NCI-H146 (cell line): ENCODE measurements at places on chromosomes 3 and 15.

- DNase-seq, result no peak
Measured at GRCh38 chr3:189664311-189664710, 33.1 kb downstream of the TP63 start.

DNA sequence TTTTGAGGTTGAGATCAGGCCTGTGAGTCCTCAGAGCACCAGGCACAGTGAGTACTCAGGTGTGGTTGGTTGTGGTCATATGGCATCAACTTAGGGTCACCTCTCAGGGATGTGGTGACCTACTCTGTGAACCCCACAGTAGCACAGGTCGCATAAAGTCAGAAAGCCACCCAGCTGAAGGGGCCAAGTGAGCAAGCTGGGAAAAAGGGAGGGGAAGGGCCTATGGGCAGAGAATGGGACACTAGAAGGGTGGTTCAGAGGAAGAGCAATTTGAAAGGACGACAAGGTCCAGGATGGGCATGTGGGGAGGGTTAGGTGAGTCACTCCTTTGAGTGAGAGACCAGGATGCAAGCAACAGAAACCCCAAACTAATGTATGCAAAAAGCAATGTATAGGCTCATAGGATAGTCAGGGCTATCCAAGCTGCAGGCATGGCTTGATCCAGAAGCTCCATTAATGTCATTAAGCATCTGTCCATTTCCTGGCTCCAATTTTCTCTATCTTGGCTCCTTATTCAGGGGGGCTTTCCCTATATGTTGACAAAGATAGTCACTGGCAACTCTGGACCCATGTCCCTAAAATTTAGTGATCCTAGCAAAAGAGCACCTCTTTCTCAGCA lies 33.5 kb downstream of the HMCES start:
- no peak for DNase-seq

DNA sequence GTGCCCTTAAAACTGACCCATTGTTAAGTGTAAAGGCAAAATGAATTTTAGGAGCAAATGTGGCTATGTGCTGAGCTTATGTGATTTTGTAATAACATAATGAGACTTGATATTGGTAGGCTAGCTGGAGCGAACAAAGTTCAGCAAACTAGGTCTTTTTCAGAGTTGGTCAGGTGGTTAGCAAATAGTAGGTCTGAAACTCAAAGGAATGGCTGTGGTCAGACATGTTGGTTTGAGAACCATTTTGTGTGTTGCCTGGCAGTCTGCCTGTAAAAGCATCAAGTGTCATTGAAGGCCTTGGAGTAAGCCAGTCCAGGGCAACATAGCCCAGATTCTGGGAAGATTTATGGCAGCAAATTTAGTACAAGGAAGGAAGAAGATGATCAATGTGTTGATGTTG lies 16.4 kb downstream of the FBXO22 start:
- no peak for DNase-seq

DNA sequence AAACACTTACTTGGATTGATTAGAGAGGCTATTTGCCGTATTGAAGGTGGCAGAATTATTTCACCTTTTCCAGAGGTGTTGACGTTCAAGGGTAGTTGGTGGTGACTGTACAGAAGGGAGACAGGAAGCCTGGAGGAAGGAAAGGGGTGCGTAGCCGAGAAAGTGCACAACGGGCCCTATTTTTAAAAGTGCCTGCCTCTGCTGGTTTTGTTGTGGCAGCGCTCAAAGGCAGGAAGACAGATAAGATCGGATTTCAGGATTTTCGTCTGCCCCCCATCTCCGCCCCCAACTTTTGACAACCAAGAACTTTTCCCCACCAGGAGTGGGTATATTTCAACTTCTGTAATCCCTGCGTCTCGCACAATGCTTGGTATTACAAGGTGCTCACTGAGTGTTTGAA lies 38.5 kb downstream of the SMAD3 start:
- DNase-seq, result no peak

DNA sequence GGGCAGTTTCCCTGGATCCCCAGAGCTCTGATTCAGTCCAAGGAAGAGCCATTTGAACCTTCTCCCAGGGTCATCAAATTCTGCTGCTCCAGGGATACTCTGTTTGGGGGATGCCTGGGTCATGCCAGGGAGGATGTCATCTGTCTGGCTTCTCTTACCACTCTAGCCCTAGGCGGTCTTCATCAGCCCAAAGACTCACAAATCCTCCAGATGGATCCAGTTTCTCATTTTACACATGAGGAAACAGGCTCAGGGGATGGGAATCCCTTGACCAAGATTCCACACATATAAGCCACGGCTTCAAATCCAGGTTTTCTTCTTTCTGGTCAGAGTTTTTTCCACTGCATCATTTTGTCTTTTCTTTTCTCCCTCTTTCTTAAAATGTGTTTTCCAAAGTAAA lies 36.7 kb downstream of the SLC28A1 start:
- no peak for DNase-seq

GRCh38 chr3:99865321-99865720 lies 47.7 kb downstream of the CMSS1 start:
- no peak for DNase-seq

- no peak for DNase-seq
Measured at GRCh38 chr15:83065431-83065830, 1.6 kb downstream of the BTBD1 start.

GRCh38 chr15:65077981-65078352 lies 1.4 kb downstream of the KBTBD13 start:
- no peak for DNase-seq

DNA sequence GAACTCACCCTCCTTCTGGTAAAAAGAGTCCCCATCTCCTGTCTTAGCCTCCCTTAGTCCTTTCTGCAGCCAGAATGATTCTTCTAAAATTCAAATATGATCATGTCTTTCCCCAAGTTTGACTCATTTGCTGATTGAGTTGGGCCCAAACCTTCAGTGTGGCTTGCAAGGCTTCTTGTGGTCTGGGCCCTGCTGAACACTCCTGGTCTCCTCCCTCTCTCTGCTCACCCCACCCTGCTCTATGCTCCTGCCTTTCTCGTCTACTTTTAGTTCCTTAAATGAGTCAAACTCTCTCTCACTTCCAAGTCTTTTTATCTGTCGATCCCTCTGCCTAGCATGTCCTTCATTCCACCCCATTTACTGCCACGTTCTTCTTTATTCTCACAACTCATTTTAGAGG lies 72.6 kb downstream of the CCR1 start:
- no peak for DNase-seq

GRCh38 chr3:165185707-165186327 lies 10.4 kb downstream of the SLITRK3 start:
- DNase-seq, result peak; percentile 84
